ENCODE measurements at places on chromosomes 12 and 14.
A peak's percentile ranks its signal among the peaks of the same experiment; 100 is the strongest.

- no peak for DNase-seq
These were observed 219.6 kb upstream of the TMTC1 start for GRCh38 chr12:30003321-30003720.

GRCh38 chr12:65643595-65644386 lies 180.5 kb upstream of the HMGA2 start:
- no peak for DNase-seq

DNA sequence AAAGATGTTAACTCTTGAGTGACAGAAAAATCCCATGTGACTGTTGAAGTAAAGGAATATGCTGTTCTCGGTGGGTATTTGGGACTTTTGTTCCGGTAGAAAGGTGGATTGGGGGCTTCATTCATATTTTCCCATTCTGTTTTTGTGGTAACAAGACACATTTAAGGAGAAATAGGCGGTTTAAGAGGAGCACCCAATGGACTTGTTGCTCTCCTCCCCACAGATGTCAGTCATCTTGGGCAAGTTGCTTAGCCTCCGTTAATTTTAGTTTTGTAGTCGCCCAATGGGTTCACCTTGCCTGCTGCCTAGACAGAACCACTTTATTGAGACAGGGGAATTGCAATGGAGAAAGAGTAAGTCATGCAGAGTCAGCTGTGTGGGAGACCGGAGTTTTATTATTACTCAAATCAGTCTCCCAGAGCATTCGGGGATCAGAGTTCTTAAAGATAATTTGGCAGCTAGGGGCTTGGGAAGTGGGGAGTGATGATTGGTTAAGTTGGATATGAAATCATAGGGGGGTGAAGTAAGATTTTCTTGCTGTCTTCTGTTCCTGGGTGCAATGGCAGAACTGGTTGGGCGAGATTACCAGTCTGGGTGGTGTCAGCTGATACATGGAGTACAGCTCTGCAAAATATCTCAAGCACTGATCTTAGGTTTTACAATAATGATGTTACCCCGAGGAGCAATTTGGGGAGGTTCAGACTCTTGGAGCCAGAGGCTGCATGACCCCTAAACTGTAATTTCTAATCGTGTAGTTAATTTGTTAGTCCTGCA lies 50.3 kb downstream of the SLC38A1 start:
- no peak for DNase-seq

- DNase-seq, result no peak
These were observed 44.3 kb downstream of the PARP11 start for GRCh38 chr12:3828888-3829287.

GRCh38 chr12:62098132-62098531 lies 162.1 kb upstream of the USP15 start:
- DNase-seq, result no peak

- DNase-seq, result no peak
These were observed 23.8 kb downstream of the XPOT start for GRCh38 chr12:64427988-64428387.

DNA sequence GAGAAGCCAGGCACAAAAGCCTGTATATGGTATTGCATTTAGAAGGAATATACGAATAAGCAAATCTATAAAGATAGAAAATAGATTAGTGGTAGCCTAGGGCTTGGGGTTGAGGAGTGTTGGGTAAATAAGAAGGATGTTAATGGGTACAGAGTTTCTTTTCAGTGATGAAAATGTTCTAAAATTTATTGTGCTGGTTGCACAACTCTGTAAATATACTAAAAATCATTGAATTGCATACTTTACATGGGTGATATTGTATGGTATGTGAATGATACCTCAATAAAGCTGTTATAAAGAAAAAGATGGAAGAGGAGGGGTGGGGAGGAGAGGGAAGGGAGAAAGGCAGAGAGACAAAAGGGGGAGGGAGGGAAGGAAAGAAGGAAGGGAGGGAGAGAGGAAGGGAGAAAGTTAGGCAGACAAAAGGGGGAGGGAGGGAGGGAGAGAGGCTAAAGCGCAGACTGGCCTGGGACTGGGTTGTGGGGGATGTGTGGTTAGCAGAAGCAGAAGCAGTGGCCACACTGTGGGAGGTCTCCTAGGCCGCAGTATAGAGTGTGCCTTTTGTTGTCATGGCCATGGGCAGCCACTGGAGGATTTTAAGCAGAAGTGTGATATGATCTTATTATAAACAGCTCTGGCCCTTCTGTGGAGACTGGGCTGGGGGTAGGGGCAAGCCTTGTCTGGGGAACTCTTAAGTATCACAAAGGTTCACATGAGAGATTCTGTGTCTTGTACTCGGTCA lies 73.6 kb upstream of the ELK3 start:
- DNase-seq, result no peak

DNA sequence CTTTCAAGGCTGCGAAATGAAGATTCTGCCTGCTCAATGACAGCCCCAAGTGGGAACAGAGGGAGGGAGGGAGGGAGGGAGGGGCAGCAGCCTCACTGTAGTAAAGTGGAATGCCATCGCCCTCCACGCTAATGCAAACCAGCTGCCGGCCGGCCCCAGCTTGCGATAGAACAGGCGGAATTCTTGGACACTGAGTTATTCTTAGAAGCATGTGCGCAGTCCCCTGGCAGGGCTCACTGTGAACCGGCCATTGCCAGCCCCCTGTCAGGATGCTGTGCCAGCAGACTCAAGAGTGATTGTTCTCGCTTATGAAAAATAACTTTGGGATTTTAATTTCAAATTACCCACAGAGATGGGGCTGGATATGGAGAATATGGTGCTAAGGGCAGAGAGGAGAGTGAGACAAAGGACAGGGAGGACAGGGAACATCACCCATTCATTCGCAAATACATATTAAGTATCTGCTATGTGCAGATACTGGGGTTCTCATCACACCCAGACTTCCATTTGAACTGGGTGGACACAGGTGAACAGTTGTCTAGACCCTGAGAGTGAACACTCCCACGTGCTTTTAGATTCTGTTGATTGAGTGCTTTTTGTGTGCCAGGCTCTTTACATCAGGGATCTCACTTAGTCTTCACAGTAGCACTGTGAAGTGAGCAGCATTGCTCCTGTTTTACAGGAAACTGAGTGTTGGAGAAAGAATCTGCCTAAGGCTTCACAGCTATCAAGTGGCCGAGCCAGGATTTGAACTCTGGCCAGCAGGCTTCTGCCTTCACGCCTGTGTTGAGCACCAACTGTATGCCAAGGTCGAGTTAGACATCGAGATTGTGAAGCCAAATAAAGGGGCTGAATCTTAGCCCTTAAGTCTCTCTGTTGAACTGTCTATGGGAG lies 192.9 kb downstream of the C12orf75 start:
- DNase-seq, result peak; percentile 69

DNA sequence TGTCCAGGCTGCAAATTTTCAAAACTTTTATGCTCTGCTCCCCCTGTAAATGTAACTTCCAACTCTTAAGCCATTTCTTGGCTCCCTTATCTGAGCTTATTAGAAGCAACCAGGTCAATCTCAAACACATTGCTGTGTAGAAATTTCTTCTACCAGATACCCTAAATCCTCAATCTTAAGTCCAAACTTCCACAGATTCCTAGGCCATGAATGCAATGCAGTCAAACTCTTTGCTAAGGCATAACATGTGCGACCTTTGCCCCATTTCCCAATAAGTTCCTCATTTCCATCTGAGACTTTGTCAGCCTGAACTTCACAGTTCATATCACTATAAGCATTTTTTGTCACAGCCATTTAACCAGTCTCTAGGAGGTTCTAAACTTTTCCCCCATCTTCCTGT lies 64.5 kb downstream of the TMTC3 start:
- DNase-seq, result no peak

DNA sequence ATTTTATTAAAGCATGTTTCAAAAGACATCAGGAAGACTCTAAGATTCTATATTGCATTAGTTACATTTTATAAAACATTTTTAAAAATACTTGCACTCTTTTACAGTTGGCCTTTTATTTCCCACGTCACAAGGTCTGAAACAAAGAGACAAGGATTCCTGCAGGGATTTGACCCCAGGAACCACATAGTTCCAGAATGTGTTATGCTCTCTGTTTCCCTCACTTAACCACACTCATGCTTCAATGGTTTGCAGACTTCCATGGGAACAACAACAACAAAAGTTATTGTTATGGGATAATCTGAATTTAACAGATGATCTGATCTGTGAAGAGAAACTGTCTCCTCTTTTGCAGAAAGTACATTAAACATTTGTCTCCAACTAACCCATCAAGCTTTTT lies 104.3 kb upstream of the PPFIA2 start:
- DNase-seq, result peak; percentile 27

- no peak for DNase-seq
These were observed 93.1 kb downstream of the SRGAP1 start for GRCh38 chr12:63937378-63938316.

GRCh38 chr12:9332564-9332963 lies 124.4 kb upstream of the PZP start:
- no peak for DNase-seq

DNA sequence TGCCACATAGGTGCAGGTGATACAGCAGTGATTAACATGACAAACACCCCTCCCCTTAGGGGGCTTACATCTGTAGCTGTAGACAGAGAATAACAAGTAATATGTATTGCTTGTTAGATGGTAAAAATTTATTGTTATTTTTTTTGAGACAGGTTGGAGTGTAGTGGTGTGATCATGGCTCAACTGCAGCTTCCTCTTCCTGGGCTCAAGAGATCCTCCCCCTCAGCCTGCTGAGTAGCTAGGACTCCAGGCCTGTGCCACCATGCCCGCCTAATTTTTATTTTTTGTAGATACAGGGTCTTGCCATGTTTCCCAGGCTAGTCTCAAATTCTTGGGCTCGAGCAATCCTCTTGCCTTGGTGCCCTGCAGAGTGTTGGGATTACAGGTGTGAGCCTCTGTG lies 19.8 kb downstream of the DIP2B start:
- no peak for DNase-seq

DNA sequence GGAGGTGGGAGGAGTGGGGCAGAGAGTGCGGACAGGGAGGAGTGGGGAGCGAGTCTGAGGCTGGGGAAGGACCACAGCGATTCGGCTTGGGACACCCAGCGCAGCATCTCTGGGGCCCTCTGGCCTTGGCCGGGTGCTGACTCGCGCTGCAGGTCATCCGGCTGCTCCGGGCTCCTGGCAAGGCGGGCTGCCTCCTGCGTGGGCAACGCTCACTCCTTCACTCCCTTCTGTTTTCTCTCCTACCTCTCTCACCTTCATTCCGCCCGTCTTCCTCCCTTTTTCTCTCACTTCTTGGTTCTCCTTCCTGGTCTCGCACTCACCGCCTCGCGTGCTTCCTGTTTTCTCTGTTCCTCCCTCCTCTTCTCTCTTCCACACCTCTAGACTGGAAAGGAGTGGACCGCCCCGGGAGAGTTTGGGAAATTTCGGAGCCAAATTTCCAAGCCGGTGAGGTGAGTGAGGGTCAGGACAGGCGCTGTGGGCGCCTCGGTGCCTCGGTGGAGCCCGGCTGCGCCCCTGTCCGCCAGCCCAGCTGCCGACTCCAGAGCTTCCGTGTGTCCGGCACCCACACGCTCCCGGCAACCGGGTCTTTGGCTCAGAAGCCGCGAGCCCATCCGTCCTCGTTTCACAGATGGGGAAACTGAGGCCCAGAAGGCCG lies 86.7 kb downstream of the B4GALNT3 start:
- no peak for DNase-seq

DNA sequence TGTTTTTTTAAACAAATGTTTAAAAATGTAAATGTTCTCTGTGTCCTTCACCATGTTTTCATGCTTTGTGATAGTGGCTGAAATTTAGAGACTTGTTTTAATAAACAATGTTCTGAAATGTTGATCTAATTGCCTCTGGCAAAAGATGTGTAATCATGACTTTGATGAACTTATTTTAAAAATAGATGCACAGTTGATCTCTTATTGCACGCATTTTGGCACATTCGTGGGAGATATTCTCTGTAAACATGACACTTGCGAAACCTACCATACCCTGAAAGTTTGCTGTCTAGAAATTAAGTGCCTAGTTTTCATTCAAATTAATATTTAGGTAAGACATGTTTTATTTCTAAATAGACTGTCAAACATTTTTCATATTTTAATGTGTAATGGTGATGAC lies 119.7 kb upstream of the DNM1L start:
- DNase-seq, result no peak

- no peak for DNase-seq
These were observed 24.1 kb downstream of the FGF23 start for GRCh38 chr12:4355156-4356040.

GRCh38 chr14:21734457-21735074 lies 60.9 kb upstream of the OR4E1 start:
- DNase-seq, result no peak

DNA sequence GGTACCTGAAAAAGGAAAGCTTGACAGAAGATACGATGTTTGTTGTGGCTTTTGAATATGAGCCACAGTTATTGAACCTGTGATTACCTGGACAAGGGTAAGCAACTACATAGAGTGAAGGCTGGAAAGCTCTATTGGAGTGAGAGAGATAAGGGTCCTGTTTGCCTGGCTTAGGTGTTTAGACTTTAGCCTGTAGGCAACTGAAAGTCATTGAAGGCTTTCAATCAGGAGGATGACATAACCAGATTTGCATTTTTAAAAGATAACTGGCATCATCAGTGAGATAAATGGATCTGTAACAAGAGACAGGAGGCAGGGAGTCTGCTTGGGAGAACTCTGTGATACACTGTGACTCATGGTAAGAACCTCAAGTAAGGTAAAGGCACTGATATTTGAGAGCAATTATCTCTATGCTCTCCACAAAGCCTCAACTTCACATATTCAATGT lies 128.9 kb upstream of the SOX5 start:
- DNase-seq, result no peak

DNA sequence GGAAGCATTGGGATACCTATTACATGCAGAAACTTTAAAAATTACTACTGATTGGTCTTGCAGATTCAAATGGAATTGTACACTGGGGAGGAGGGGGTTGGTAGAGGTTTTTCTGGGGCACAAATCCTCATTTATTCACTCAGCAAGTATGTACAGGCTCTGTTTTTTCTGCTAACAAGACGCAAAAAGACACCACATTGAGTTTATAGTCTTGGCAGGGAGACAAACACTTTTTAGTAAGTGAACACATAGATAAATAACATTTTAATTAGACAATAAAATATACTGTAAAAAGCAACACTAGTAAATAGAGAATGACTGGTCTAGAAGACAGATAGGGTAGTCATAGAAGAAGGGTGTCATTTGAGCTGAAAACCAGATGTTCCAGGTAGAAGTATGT lies 23.8 kb downstream of the GLIPR1L2 start:
- DNase-seq, result no peak

- no peak for DNase-seq
These were observed 27.8 kb upstream of the BDKRB2 start for GRCh38 chr14:96176811-96177211.

DNA sequence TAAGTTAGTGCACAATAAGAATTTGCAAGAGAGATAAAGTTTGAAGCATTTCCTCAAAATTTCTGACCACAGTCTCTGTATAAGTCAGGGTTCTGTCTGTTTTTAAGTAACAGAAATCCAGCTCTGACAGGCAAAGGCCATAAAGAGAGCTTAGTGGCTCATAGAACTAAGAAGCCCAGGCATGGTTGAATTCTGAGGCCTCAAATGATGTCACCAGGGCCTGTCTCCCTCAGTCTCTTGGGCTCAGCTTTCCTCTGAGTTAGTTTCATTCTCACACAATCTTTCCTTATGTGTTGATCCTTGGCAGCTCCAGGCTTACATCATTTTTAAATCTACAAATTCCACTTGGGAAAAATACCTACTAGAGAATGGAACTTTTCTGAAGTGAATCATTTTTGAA lies 173.4 kb upstream of the ATP2B1 start:
- no peak for DNase-seq

GRCh38 chr14:104603711-104604401 lies 716 bp downstream of the TMEM179 start:
- no peak for DNase-seq

- no peak for DNase-seq
These were observed 33.4 kb upstream of the RNASE3 start for GRCh38 chr14:20857630-20858261.

Data from retinal pigment epithelial cell (primary cell).